Caki2 (cell line): ENCODE measurements at places on chromosomes 11 and 22. TPM values are rescaled to one million over a fixed set of nuclear protein-coding genes. Genes with fewer than 3 reads are reported as not detected.
A peak's percentile ranks its signal among the peaks of the same experiment; 100 is the strongest.

- DNase-seq = no peak
Observed at GRCh38 chr11:65251476-65251875, 10.3 kb upstream of the POLA2 start.

GRCh38 chr11:132744771-132745170 is 787.5 kb downstream of the OPCML start:
- DNase-seq = no peak

GRCh38 chr11:45155627-45156180 is 9.3 kb downstream of the PRDM11 start:
- DNase-seq = no peak

Gene LARGE2
- not detected in 2 replicates for total RNA-seq

GRCh38 chr11:64379160-64379559 is 20.2 kb downstream of the RPS6KA4 start:
- no peak for DNase-seq

- DNase-seq = no peak
Observed at GRCh38 chr11:73225851-73226250, 7.8 kb downstream of the P2RY2 start.

DNA sequence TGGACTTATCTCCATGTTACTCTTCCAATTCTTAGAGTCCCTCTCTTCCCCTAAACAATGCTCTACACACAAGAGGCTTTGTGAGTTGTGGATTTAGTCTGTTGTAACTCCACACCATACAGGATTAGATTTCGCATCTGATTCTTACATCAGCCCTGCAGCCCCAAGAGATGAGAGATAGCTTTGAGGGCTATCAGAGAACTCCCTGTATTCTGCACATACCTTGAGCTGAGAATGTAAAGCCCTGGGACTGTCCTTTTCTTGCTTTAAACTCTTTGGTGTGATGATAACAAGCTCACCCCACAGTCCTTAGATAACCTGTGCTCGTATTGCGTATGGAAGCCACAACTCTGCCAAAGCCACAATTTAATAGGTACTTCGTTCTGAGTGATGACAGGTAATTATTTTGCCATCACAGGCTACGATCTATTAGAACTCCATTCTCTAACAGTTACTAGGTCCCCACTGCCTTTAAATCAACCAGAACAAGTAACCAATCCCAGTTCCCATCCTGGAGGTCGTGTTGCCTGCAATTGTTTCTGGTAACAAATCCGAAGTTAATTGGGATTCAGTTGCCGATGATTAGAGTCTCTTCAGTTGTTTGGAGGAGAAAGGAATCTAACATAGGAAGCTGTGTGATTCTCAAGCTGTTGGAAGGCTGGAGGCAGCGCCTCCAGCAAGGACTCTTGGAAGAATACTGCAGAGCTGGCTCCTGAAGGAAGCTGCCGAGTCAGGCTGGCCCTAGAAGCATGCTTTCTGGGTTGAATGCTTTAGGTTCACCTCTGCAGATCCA is 1.3 kb upstream of the PARVG start:
- no peak for DNase-seq

Gene RPS6KB2
- 42.9 and 46.6 TPM in 2 replicates for total RNA-seq

Gene DEPDC7
- 2.4 and 2.5 TPM in 2 replicates for total RNA-seq

- DNase-seq = no peak
Observed at GRCh38 chr11:116928845-116929244, 91.4 kb upstream of the APOA1 start.

DNA sequence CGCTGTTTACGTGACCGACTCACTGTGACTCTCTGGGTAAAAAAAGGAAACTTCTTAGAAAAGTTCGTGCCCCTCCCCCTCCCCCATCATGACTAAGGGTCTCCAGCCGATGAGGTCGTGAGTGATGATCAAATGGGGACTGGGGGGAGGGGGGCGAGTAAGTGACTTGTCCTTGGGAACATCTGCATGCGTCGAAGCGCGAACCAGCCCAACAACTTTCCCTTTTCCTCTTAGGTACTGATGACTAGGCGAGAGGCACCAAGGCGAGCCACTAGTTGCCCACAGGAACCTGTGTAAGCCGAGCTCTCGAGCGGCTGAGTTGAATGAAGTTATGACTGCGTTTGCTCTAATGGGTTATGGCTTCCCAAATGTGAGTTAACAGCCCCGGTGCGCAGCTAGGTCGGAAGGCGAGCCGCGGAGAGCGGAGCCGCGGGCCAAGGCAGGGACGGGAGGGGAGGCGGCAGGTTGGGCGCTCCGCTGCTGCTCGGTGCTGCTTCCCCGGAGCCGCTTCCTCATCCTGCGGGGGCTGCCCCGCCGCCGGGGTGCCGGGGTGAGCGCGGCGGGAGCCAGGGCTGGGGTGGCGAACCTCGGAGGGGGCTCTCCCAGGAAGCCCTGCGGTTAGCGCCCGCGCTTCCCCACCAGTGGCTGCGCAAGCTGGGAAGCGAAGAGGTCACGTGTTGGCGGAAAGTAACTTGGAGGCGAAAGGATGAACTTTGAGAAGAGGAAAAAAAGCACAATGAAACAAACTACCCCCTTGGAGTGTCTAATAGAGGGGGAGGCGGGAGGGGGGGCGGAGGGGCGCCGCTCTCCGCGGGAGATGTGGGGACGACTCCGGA is 22.1 kb upstream of the BDNF start:
- no peak for DNase-seq

DNA sequence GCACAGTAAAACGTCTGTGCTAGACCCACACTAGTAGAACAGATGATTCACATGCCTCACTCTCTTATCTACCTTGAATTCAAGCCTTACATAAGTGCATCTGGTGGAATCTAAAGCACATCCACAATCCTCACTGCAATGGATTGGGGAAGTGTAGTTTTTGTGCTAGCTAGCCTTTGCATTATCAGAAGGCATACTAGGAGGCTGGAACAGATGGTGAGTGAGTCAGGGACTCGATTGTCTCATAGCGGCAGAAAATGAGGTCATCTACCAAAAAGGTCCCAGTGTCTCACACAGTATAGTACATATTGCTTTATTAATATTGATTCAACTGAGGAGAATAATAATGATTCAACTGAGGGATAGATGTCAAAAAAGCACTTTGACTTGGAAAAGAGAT is 9.3 kb downstream of the MSANTD4 start:
- no peak for DNase-seq

GRCh38 chr11:26439854-26440253 is 107.9 kb downstream of the ANO3 start:
- no peak for DNase-seq

Gene CRYBB1
- not detected in 2 replicates for total RNA-seq

DNA sequence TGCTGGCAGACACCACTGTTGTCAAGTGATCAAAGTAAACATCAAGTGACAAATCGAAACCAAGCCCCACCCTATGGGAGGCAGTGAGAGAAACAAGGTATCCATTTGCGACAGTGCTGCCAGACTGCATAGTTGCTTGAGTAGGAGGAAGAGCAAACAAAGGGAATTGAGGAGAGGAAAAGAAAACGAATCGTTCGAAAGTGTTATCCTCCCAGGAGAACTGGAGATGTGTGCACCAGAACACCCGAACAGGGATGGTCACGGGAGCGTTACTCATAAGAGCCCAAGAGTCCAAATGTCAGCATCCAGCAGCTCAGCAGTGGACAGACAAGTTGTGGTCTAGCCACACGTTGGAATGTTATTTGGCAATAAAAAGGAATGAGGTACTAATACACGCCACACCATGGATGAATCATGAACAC is 58.4 kb upstream of the NUP50 start:
- DNase-seq = peak; percentile 92

Gene OR5AL1
- total RNA-seq = not detected in 2 replicates

DNA sequence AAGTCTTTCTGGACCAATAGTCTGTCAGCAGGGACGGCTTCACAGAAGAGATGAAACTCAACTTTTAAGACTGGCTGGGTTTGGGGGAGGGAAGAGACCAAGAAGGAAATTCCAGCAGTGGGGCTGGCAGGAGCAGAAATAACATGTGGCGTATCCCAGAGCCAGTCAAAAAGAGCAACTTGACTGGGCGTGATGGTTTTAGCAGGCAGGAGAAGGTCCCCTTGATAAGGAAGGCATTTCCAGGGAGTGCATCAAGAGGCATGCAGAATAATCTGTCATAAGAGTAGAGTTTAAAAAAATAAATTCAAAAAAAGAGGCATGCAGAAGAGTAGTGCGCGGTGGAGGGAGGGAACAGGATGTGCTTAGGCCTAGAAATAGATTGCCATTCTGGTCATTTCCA is 52.5 kb downstream of the C22orf31 start:
- DNase-seq = no peak
